ENCODE measurements at places on chromosomes 1 and 21.
A peak's percentile ranks its signal among the peaks of the same experiment; 100 is the strongest.

DNA sequence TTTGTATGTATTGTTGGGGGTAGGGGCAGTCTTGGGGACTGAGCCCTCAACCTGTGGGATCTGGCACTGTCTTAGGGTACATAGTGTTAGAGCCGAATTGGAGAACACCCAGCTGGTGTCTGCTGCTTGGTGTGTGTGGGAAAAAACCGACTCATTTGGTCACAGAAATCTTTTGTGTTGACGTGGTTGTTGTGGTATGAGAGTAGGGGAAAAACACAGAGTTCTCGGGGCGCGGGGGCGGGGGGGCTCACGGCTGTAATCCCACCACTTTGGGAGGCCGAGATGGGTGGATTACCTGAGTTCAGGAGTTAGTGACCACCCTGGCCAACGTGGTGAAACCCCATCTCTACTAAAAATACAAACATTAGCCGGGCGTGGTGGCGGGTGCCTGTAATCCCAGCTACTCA is 15.3 kb upstream of the SRSF10 start:
- no peak for DNase-seq

DNA sequence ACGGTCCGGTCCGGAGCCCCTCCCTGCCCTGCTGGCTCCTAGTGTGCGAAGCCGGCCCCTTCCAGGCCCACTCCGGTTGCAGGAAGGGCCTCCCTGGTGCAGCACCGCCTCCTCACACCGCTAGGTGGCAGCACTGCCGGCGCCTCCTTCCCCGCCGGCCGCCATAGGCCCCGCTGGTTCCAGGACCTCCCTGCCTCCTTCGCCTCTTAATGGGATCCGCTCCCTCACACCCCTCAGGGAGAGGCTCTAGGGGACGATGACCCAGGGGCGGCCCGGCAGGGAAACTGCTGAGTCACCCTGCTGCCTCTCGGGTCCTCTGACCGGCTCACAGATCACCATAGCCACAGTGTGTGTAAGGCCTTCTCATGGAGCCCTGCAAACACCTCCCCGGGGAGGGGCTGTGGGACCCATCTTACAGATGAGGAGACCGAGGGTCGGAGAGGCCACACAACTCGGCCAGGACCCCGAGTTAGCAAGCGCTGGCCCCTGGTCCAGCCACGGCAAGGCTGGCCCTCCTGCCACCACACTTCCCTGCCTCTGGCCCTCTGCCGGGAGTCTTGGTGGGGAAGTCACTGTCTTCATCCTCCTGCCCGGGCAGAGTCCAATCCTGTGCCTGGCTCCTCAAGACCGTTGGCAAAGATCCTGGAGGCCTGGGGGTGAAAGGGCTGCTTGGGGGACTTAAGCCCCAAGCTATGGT is 1.6 kb upstream of the AJAP1 start:
- peak; percentile 59 for DNase-seq

DNA sequence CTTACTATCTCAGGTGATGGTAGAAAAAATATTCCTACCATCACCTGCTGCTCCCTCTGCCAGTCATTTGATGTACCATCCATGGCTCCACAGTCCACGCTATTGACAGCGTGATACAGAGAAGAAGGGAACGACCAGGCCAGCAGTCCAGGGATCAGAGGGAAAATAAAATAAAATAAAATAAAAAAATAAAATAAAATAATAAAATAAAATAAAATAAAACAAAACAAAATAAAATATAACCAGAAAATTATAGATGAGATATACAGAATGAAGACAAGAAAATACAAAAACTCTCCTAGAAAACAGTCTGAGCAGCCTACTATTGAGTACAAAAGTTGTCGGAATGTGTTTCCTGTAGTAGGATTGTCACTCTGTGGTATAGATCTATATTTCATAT is 619.4 kb upstream of the TMPRSS15 start:
- no peak for DNase-seq

- DNase-seq, result peak; percentile 15
These were observed 98.7 kb upstream of the RGS1 start for GRCh38 chr1:192476802-192477298.

DNA sequence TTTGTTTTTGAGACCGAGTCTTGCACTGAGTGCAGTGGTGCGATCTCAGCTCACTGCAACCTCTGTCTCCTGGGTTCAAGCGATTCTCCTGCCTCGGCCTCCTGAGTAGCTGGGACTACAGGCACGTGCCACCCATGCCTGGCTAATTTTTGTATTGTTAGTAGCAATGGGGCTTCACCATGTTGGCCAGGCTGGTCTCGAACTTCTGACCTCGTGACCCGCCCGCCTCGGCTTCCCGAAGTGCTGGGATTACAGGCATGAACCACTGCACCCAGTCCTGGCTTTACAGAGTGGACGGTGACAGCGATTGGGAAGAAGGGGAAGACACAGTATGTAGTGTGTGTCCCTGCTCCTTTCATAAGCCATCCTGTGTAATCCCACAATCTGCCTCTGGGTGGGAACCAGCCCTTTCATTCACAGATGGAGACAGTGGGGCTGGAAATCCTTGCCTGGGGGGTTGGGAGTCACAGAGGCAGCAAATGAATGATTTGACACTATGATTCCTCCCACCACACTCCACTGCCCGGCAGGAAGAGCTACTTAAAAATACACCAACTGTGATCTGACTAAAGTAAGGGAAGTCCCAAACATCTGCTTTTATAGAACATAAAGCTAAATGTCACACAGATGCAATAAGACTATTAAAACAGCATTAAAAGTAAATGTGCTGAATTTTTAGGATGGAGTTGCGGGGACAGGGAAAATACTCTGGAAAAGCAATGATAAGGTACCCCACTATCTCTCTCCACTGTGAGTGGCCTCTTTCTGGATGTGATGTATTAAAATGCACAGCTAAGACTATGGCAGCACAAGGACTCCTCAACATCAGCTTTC is 4.5 kb downstream of the PARP1 start:
- DNase-seq, result no peak

All from activated naive CD4-positive, alpha-beta T cell treated with Interleukin-2 at 50 U/mL for 16 hours (primary cell).